Astrocyte of the cerebellum (primary cell): ENCODE measurements at places on chromosomes 4 and X.
A peak's percentile ranks its signal among the peaks of the same experiment; 100 is the strongest.

GRCh38 chr4:41644288-41644914, 104.1 kb downstream of the PHOX2B start:
- peak; percentile 27 for DNase-seq

DNA sequence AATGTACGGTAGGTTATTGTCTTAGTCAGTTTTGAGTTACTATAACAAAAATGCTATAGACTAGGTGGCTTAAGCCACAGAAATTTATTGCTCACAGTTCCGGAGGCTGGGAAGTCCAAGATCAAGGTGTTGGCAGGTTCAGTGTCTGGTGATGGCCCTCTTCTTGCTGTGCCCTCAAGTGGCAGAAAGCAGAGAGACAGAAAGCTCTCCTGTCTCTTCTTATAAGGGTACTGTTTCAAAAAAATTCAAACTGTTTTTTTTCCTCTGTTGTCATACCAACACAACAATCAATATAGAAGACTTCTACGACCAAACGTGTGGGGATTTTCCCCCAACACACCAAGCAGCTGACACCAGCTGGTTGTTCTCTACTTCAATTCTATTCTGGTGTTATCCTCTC, 53.4 kb downstream of the ADGRG4 start:
- no peak for DNase-seq

GRCh38 chrX:56995271-56995994, at the start of gene SPIN3:
TSS of gene SPIN3 (minus strand) at chrX:56995541. CDS start at chrX:56994947, 594 bp downstream.
- DNase-seq = peak; percentile 24

- peak; percentile 95 for DNase-seq
These were observed 23.2 kb upstream of the UVSSA start for GRCh38 chr4:1323635-1324442.

- no peak for DNase-seq
These were observed 1.2 kb upstream of the TMEM33 start for GRCh38 chr4:41933997-41934503.

DNA sequence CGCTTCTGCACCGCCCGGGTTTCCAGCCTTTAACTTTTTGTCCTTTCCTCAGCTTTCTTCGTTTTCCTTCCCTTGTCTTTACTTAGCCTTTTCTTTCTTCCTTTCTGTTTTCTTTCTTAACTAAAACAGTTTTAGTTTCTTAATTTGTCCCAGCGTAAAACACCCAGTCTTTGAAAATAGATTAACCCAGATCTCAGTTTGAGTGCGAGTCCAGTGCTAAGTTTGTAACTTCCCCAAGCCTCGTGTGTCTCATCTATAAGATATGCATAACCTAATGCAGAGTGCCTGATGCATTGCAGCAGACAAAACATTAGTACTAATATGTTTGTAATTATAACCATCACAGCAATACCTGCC, 460 bp upstream of the GEMIN8 start:
- DNase-seq = no peak

DNA sequence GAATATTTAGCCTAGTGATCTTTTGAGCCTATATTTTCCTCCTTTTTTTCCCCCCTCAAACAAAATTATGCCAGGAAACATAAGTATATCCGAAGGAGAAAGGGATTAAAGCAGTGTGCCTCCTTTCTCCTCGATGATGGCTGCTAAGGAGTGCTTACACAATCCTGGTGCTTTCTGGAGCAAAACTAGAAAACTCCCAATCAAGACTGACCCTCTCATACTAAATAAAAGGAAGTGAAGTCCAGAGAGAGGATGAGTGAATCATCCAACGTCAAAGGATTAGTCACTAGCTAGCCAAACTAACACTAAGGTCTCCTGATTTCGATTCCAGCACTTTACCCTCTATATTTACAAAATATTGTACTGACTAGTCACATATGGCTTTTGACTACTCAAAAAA, 146.8 kb downstream of the PPP3CA start:
- DNase-seq = peak; percentile 60

DNA sequence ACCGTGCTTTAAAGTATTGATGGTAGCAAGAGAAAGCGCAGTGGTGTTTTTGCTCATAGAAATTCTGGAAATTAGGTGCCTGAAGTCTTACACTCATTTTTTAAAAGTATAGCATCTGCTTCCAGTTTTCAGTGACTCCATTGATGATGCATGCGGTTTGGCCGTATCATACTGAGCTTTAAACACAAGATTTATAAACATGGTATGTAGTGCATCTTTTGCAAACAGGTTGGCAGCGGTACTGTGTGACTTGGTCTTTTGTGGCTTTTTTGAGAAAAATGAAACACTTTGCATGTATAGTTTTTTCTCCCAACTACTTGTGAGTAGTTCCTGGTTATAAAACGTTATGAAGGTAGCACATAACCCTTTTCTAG, 2.0 kb downstream of the DDX3X start:
- DNase-seq = peak; percentile 55

GRCh38 chr4:140612357-140612756, 43.6 kb upstream of the UCP1 start:
- no peak for DNase-seq

DNA sequence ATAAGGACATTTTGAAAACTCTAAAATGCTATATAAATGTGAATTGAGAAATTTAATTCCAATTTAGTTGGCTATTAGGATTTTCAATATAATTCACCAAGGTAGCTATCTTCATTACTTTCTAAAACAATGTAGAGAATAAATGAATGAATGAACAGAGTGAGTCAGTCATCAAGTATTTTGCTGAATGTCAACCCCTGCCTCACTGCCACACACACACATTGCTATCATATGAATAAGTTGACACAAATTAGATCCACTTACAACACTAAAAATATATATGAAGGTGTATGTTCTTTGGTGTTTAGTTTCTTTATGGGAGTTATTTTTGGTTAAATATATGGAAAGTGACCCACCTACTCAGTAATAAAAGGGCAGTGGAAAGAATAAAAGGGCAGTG, 141.4 kb upstream of the SMIM10 start:
- DNase-seq = no peak

- DNase-seq = no peak
These were observed 49.2 kb downstream of the FBXW7 start for GRCh38 chr4:152486429-152487389.

GRCh38 chr4:108730579-108730978, 32.3 kb downstream of the ETNPPL start:
- DNase-seq = no peak

GRCh38 chr4:186192066-186192612, 772 bp downstream of the CYP4V2 start:
- DNase-seq = no peak

GRCh38 chrX:147920161-147920666, 8.5 kb downstream of the FMR1 start:
- DNase-seq = no peak

- no peak for DNase-seq
These were observed 142.3 kb downstream of the SH3KBP1 start for GRCh38 chrX:19745077-19745476.

GRCh38 chr4:186342582-186342981, 76.6 kb downstream of the F11 start:
- DNase-seq = no peak

DNA sequence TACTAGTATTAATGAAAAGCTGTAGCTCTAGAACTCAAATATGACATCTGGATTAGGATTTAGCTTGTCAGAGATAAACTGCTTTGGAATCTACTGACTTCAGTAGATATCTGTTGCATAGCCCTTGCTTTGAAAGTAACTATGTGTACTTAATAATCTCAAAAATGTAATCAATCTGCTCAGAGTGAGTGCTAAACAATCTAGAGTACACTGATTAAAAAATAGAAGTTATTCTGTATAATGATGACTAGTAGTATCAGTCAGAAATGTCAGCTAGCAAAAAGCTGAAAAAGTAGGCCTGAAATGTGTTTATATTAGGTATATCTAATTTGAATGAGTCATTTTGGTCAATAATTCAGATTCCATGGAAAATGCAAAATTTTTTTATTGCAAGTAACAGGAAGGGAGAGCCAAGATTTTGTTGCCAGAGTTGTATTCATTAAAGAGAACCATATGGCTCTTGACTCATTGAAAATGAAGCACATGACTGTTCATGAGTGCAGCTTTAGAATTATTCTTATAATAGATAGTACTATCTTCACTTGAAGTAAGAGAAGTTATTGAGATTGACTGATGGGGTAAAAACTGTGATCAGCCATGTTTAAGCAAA, 20.0 kb downstream of the CLCN3 start:
- DNase-seq = peak; percentile 49

DNA sequence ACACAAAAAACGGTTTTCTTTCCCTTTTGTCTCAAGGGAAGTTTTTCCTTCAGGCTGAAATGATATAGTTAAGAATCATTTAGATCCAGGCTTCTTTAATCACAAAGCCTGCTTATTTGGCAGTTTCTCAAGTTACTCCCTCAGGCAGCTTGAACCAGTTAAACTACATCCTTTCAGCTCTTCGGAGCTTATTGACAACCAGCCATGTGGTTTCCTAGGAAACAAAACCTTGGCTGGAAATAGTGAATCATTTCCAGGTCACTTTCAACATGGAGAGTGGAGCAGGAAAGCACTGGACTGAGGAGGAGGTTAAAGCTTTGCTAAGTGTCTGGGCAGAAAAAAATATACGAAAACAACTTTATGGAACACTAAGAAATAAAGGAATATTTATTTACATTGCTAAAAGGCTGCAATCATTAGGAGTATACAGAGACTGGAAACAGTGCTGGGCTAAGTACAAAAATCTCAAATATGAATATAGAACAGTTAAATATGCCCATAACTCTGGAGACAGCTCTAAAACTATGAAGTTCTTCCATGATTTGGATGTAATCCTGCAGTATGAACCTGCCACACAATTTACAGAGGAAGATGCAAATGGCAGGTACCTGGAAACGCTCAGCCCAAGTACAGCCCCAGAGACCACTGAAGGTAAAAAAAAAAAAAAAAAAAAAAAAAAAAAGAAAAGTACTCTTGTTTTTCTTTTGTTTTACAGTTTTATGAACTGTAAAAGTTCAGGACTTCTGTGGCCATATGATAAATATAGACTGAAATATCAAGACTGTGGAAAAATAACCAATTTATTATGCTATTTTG, 23.2 kb upstream of the AASDH start:
- DNase-seq = peak; percentile 97

GRCh38 chrX:95903490-95903889, 781.2 kb upstream of the DIAPH2 start:
- no peak for DNase-seq

DNA sequence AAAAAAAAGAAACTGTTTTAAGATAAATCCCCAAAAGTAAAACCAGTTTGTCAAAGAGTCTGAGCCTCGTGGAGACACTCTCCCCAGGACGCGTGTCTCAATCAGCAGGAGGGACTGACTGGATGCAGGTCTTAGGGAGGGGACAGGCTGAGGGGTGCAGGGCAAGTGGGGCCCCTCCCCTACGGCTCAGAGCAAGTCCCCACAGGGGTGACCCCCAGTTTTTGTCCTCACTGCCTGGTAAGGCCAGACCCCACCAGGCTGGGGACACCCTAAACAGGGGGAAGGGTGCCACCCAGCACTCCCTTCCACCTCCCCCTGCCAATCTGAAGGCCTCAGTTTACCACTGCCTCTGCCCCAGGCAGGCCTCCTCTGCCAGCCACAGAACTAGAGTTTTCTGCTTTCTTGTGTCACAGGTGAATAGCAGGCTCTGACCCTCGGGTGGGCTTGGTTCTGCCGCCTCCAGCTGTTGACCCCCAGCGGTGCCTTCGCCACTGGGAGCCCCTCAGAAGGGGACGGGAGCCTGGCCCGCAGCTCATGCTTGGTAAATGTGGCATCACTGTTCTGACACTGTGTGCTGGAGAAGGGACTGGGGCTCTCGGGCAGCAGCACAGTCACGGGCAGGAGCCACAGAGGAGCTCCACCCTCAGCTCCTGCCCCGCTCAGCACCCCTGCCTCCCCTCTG, 69.8 kb upstream of the MXD4 start:
- no peak for DNase-seq

DNA sequence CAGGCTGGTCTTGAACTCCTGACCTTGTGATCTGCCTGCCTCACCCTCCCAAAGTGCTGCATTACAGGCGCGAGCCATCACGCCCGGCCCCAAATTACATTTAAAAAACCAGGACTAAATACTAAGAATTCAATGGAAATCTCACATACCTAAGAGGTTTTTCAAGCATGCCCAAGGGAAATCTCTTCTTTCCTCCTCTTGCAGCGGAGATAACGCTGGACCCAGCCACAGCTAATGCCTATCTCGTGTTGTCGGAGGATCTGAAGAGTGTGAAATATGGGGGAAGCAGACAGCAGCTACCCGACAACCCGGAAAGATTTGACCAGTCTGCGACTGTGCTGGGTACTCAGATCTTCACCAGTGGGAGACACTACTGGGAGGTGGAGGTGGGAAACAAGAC, 7.4 kb downstream of the TRIML1 start:
- no peak for DNase-seq

- DNase-seq = no peak
These were observed 73.9 kb downstream of the CXXC4 start for GRCh38 chr4:104420766-104421165.

DNA sequence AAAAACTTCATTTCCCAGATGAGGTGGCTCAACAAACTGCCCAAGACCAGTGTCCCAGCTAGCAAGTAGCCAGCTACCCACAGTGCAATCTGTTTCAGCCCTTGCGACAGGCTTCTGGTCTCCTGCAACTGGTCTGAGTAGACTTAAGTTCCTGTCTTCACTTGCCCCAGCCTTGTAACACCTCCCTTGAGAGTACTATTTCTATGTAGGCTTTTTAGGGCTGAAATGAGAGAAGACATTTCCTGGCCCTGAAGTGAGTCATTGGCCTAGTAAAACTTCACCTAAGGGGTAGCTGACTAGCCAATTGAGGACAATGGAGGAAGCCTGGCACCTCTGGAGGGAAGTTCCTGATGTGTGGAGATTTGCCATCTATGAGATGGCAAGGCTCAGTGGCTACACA, 80.1 kb upstream of the STIM2 start:
- DNase-seq = no peak

DNA sequence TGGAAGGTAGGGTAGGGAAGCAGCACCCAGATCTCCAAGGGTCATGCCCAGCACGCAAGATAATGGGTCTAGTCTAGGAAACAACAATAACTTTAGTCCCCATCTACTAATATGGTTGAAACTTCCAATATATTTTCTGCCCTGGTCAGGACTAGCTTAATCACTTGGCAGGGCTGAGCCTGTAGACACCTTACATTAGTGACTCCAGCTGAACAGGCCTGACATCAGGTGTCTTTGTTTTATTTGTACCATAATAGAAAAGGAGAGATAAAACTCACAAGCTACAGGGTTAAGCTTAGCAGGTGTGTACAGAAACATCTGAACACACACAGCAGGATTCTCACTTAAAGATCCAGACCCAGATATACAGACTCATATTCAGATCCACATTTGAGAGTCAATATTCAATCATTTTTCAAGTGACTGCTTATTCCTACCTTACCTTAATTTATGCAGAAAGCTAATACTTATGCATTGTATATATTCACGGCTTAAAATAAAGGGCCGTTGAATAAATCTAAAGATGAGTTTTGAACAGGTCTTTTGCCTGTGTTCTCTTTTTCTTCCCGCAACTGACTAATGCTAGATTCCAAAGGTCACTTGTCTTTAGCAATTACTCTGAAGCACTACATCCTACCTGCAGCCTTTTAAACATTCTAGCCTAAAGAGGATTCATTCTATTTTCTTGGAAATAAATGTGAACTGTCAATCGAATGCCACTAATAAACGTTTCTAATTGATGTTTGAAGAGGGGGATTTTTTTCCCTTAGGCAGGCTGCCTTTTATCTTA, 745.3 kb downstream of the RPA4 start:
- no peak for DNase-seq

GRCh38 chr4:170080496-170080895, 9.3 kb downstream of the AADAT start:
- no peak for DNase-seq
